ENCODE measurements at places on chromosomes 2 and 18. TPM values are rescaled to one million over a fixed set of nuclear protein-coding genes. Genes with fewer than 3 reads are reported as not detected.

- DNase-seq: no peak
Measured at GRCh38 chr18:8177330-8178016, 431.8 kb upstream of the RAB12 start.

Gene G6PC2
- total RNA-seq: not detected

- DNase-seq: no peak
Measured at GRCh38 chr2:10282611-10283105, 20.0 kb upstream of the HPCAL1 start.

DNA sequence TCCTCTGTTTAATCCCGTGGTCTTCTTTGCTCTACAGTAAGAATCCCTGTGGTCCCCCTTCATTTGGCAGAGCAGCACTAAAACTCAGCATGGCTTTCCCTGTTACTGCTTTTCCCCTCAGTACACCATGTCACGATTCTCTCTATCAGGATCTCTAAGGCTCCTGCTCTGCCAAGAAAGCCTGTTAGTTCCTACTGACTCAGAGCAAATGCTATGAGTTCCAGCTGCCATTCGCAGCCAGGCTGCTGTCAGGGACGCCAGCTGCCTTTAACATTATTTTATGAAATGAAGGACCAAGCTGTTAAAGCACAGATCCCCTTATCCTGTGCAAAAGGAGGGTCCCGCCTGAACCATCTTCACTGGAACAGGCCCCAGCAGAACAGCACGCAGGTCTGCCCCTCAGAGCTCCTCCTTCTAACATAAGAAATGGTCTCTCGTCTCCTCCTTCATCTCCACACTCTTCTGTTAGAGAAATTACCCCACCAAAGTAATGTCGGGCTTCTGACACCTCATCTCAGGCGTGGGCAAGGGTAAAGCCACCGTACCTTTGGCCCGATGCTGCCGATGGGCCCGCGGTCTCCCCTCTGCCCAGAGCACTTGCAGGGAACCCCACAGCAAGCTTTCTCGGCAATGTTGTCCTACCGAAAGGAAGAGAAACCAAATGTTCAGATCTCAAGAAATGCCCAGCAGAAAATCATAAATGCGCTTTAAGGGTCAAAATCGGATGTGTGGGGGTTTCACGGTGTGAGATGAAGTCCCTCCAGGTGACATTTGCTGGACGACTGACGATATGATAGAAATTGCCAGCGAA, 52.6 kb downstream of the COL6A3 start:
- DNase-seq: no peak

GRCh38 chr18:54647176-54647575, 56.1 kb downstream of the DYNAP start:
- no peak for DNase-seq

DNA sequence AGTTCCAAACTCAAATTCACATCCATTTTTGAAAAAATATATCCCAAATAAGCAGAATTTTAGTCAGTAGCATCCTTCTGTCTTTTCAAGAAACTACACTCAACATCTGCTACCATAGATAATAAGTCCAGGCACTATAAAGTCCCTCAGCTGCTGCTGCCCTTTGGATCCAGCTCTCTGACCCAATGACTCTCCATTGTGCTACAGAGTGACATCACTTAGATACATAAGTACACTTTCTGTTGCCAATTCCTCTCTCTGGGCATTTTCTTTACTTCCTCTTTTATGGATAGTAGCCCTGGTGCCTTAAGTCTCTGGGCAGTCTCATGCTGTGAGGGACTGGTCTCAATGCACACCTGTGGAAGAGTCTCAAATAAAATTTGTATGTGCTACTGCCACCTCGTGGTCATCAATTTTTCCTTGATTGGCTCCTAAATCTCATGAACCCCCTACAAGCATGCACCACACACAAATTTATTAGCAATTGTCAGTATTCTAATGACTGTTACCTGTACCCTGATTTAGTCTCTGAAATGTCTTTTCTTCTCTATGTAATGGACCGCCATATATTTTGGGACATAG, 219.2 kb downstream of the LRP1B start:
- DNase-seq: no peak

GRCh38 chr2:164620873-164621763, at the start of gene GRB14:
Gene GRB14, minus strand, starts transcription at chr2:164621482. Its CDS starts 173 bp downstream, at chr2:164621309.
- DNase-seq: no peak

Gene TSPYL6
- total RNA-seq: not detected

DNA sequence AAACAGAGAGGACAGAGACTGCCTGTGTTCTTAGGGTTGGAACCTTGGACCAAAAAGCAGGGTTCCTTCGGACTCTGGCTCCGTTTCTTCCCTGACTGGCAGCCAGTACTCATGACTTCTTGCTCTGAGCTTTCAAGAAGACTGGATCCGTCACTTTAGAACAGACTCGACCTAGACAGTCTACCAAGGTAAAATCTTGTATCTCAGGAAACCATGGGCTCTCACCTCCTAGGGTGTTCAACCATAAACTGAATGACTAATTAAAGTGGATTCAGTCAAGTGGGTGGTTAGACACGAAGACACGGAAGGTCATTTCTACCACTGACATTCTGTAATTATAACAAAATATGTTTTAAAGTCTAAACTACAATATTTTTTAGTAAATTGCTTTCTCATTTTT, 153.8 kb upstream of the SLC39A10 start:
- no peak for DNase-seq

Gene NRBP1
- total RNA-seq: 78.9 TPM

- no peak for DNase-seq
Measured at GRCh38 chr18:70243131-70243929, 37.8 kb upstream of the RTTN start.

GRCh38 chr2:74779587-74780135, 54.3 kb upstream of the HK2 start:
- DNase-seq: no peak

DNA sequence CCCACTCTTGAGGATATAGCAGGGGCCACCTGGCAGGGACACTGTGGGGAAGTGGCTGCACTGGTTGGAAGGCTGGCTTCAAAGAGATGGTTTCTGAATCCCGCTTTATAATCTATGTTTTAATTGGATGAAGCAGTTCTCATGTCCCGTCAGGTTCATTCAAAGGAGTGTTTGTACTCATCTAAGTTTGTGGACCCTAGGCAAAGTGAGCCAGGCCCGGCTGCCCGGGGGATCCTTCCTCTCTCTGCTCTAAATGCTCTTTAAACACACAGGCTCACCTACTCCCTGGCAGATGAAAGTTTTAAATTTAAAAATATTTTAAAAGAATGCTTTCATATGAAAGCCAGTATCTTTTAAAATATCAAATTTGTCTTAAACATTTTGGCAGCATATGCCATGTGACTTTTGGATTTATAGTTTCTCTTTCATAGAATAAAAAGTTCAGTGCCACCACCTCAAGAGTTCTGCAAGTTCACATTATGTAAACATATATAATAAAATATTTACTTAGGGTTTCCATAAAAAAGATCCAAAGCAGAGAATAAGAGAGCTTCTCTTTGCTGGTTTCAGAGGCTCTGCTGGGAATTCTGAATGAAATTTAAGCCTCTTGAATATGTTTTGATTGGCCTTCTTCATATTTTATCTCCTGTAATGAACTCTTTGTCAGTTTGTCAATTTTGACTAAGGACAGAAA, 143.5 kb upstream of the ALPP start:
- no peak for DNase-seq

Gene TMEM163
- 4.4 TPM for total RNA-seq

Gene ANKRD12
- total RNA-seq: 121 TPM

- DNase-seq: no peak
Measured at GRCh38 chr2:216410550-216410949, 1.7 kb upstream of the SMARCAL1 start.

- no peak for DNase-seq
Measured at GRCh38 chr2:162245781-162246180, 2.5 kb upstream of the FAP start.

- no peak for DNase-seq
Measured at GRCh38 chr18:60090170-60090569, 190.4 kb downstream of the PMAIP1 start.

DNA sequence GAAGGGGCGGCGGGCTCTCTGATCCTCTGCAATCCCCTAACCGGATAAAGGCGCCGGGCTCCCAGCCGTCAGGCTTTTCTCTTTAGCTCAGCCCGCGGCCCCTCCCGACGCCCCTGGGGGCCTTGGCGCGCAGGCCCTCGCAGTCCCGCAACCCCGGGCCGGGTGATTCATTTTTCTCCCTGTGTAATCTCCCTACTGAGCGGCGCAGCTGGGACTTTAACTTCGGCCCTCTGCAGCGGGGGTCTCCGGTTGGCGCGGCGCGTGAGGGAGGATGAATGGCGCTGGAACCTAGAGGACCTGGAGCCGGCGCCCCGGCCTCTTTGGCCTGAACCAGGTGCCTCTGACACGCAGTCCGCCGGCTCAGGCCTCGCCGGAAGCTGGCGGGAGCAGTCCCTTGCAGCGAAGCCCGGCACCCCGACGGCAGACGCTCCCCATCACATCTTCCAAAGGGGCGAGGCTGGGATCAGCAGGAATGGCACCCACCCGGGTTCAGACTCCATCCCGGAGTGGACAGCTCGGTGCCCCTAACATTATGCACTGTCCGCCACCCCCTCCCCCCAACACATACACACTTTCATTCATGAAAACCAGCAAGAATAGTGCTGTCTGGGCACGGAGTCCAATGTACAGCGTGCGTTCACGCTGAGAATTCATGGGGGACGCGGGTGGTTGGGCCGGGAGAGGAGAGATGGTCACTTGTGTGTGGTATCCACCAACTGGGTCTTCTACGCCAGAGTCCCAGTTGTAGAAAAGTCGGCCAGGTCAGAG, 1.2 kb downstream of the CNGA3 start:
- DNase-seq: no peak

DNA sequence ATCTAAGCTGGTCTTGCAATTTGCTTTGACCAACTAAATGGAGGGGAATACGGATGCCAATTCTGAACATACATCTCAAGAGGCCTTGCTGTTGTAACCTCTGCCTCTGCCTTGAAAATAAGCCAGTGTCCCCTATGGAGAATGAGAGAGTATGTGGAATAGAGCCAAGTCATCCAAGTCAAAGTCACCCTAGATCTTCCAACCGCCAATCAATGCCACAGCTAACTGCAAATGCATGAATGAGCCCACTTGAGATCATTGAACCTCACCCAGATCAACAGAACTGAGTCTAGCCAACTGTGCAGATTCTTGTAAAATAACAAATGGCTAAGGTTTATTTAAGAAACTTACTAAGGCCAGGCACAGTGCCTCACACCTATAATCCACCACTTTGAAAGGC, 139.8 kb upstream of the TANK start:
- DNase-seq: no peak

Gene ADRA2B
- 0.37 TPM for total RNA-seq

GRCh38 chr2:170578606-170579005, 136.5 kb upstream of the SP5 start:
- no peak for DNase-seq

Gene SFT2D3
- total RNA-seq: 9.6 TPM

DNA sequence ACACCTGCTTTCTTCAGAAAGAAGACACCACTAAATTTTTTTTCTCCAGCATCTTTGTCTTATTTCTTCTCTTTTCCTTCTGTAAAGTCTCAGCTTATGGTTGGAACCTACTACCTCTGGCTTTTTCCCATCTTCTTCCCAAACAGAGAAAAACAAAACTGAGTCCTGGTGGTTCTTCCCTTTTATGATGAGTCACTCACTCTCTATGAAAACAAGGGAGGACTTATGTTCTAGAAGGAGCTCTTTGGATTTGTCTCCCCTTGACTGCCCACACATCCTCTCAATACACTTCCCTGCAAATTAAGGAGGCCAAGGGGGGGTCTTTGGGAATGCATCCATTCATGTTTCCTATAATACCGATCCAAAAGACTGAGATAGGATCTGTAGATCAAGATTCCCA, 22.1 kb upstream of the MEIS1 start:
- DNase-seq: no peak

DNA sequence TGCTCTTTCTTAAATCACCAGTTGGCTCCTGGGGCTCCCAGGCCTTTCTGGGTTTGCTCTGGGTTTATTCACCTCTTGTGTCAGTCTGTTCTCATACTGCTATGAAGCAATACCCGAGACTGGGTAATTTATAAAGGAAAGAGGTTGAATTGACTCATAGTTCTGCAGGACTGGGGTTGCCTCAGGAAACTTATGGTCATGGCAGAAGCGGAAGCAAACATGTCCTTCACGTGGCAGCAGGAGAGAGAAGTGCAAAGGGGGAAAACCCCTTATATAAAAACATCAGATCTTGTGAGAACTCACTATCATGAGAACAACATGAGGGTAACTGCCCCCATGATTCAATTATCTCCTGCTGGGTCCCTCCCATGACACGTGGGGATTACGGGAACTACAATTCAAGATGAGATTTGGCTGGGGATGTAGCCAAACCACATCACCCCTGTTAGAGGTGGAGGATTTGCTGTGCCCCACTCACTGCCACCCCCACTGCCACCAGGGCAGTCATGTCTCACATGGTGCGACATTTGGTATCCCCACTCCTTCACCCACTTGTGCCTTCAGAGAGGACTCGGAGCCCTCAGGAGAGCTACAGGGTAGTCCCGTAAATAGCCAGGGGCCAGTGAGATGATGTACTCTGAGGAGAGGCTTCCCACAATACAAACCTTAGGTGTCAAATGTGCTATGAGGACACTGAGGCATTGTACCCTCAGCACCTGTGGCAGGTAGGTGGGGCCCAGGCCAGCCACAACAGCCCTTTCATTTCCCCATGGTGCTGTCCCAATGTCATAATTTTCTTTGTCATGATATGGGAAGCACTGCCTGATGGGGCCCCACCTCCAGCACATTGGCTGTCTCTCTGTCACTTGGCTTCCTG, 35.7 kb downstream of the CDC42EP3 start:
- peak; percentile 44 for DNase-seq

DNA sequence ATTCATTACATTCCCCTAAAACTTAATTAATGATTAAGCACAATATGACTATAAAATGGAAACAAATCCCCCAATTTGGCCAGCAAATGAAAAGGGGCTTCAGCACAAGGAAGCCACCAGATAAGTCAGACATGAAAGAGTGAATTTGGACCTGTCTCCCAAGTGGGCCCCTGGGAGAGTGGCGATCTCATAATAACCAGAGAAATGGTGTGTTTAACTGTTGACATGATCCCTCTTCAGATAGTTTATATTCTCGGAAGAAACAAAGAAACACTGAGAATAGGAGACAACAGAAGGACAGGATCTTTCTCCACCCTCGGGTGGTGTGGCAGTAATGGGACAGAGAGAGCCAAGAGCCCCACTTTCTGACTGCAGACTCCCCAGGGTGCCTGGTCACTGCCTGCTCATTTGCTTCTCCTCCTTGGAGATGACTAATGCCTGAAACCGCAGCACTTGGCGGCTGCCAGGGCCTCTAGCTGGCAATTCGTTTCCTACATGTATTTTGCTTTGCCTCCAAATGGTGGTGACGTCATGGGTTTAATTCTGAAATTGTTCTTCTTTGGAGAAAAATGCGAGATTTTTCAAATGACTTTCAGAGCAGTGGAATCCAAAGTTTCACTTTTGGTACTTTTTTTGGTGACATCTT, 46.4 kb upstream of the SPP2 start:
- DNase-seq: no peak

Gene PDK1
- 14.8 TPM for total RNA-seq

- no peak for DNase-seq
Measured at GRCh38 chr2:44766220-44766619, 175.3 kb upstream of the SIX3 start.

- DNase-seq: no peak
Measured at GRCh38 chr2:114049280-114049679, 159.4 kb downstream of the ACTR3 start.

GRCh38 chr2:232235716-232236115, 142.8 kb upstream of the ALPP start:
- no peak for DNase-seq

GRCh38 chr2:193891023-193891422, 1696.3 kb upstream of the TMEFF2 start:
- DNase-seq: no peak
